ENCODE measurements at places on chromosomes 12 and 14. TPM values are rescaled to one million over a fixed set of nuclear protein-coding genes. Genes with fewer than 3 reads are reported as not detected.

NOVA1 gene
- total RNA-seq = not detected

ACOT2 gene
- total RNA-seq = 14.3 TPM

PLEKHG7 gene
- total RNA-seq = not detected

HNRNPA1 gene
- 274 TPM for total RNA-seq

NR1H4 gene
- not detected for total RNA-seq

TPH2 gene
- total RNA-seq = not detected

SLC4A8 gene
- 0.19 TPM for total RNA-seq

KRT6C gene
- total RNA-seq = 3,532 TPM

BEST3 gene
- total RNA-seq = not detected

- H3K4me1 ChIP-seq = peaks cover 63% of the 10 kb centered on the region
- H3K27me3 ChIP-seq = no peaks in the 10 kb centered on the region
- DNase-seq = no peak
- no peak overlapping the region for H3K4me3 ChIP-seq
- H3K36me3 ChIP-seq = no peaks in the 10 kb centered on the region
- peak overlapping the region; percentile 63 for H3K27ac ChIP-seq
Observed at GRCh38 chr12:6266971-6267721, 43.3 kb upstream of the PLEKHG6 start.

- H3K27ac ChIP-seq = peak overlapping the region; percentile 95
- H3K4me1 ChIP-seq = peaks cover 21% of the 10 kb centered on the region
- H3K4me3 ChIP-seq = peak overlapping the region; percentile 76
- H3K36me3 ChIP-seq = no peaks in the 10 kb centered on the region
Observed at GRCh38 chr12:570435-570920, 92.8 kb downstream of the NINJ2 start.

GRCh38 chr14:22553445-22553844, 35.6 kb downstream of the DAD1 start:
- H3K4me3 ChIP-seq = no peak overlapping the region
- no peaks in the 10 kb centered on the region for H3K36me3 ChIP-seq
- H3K27ac ChIP-seq = peak overlapping the region; percentile 1
- no peak for DNase-seq

DNA sequence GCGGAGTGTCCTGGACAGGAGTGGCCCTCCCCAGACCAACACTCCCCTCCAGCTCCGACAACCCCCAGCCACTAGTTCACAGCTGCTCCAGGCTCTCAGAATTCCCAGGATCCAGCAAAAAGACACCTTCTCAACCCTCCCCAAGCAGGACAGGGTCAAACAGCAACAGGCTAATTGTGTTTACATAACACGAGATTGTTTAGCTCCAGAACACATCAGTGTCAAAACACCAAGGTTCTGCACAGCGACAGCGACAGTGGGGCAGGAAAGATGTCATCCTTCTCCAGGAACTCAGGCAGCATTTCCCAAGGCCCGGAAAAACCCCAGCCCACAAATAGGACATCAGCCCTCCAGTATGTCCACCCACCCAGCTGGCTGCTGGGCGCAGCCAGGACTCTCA, 16.5 kb downstream of the ITPK1 start:
- no peaks in the 10 kb centered on the region for H3K27me3 ChIP-seq
- peaks cover 69% of the 10 kb centered on the region for H3K4me1 ChIP-seq
- no peaks in the 10 kb centered on the region for H3K36me3 ChIP-seq
- no peak overlapping the region for H3K27ac ChIP-seq
- DNase-seq = no peak
- no peak overlapping the region for H3K4me3 ChIP-seq

DNA sequence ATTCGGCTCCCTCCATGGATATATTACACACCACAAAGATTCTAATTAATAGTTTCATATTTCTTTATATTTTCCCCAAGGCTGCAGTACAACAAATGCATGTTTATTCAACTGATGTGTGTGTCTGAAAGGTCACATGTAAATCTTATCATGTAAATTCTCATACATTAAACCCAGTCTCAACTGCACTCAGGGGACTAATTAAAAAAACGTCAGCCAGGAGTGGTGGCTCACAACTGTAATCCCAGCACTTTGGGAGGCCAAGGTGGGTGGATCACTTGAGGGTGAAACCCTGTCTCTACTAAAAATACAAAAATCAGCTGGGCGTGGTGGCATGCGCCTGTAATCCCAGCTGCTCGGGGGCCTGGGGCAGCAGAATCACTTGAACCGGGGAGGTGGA, 67.8 kb downstream of the MAP3K9 start:
- H3K27me3 ChIP-seq = no peaks in the 10 kb centered on the region
- H3K4me3 ChIP-seq = no peak overlapping the region
- no peaks in the 10 kb centered on the region for H3K4me1 ChIP-seq
- H3K36me3 ChIP-seq = peaks cover 76% of the 10 kb centered on the region

DNA sequence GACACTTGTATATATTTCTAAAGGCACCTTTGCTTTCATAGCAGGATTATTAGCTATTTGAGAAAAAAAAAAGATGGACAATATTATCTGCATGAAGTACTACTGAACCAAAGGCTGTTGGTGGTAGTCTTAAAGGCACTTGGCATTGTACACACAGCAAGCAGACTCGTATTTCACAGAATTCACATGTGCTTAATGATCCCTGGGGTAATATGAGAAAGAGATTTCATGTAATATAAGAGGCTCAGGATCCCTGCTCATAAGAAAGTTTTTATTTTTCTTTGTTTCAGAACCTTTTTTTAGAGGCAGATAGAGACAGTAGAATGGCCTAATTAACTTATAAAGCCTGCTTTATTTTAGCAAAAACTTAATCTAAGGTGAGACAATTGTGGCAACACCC, 59.5 kb downstream of the SYNE2 start:
- no peaks in the 10 kb centered on the region for H3K36me3 ChIP-seq
- H3K27me3 ChIP-seq = no peaks in the 10 kb centered on the region
- peaks cover 3% of the 10 kb centered on the region for H3K4me1 ChIP-seq
- H3K27ac ChIP-seq = no peak overlapping the region

GRCh38 chr12:95898081-95898480, 39.3 kb downstream of the SNRPF start:
- H3K27ac ChIP-seq = no peak overlapping the region
- no peak for DNase-seq
- H3K4me1 ChIP-seq = no peaks in the 10 kb centered on the region

- no peaks in the 10 kb centered on the region for H3K36me3 ChIP-seq
- DNase-seq = no peak
- H3K27ac ChIP-seq = no peak overlapping the region
- H3K4me1 ChIP-seq = no peaks in the 10 kb centered on the region
- peaks cover 24% of the 10 kb centered on the region for H3K27me3 ChIP-seq
Observed at GRCh38 chr12:108896336-108896735, 16.4 kb downstream of the DAO start.

GRCh38 chr14:102516531-102517391, 7.2 kb upstream of the ANKRD9 start:
- no peaks in the 10 kb centered on the region for H3K36me3 ChIP-seq
- no peaks in the 10 kb centered on the region for H3K27me3 ChIP-seq
- peak overlapping the region; percentile 69 for H3K4me3 ChIP-seq
- peak overlapping the region; percentile 81 for H3K27ac ChIP-seq
- H3K4me1 ChIP-seq = peaks cover 5% of the 10 kb centered on the region

GRCh38 chr12:51329742-51330141, 5.8 kb upstream of the BIN2 start:
- H3K4me1 ChIP-seq = peaks cover 41% of the 10 kb centered on the region
- no peak for DNase-seq
- H3K4me3 ChIP-seq = no peak overlapping the region
- no peaks in the 10 kb centered on the region for H3K27me3 ChIP-seq

GRCh38 chr12:106079148-106079738, 59.5 kb downstream of the NUAK1 start:
- H3K4me3 ChIP-seq = no peak overlapping the region
- H3K27me3 ChIP-seq = no peaks in the 10 kb centered on the region
- H3K36me3 ChIP-seq = peaks cover 21% of the 10 kb centered on the region
- H3K27ac ChIP-seq = no peak overlapping the region
- no peak for DNase-seq

- no peaks in the 10 kb centered on the region for H3K36me3 ChIP-seq
- H3K27ac ChIP-seq = no peak overlapping the region
- DNase-seq = no peak
- H3K4me1 ChIP-seq = peaks cover 3% of the 10 kb centered on the region
- no peak overlapping the region for H3K4me3 ChIP-seq
Observed at GRCh38 chr12:119780786-119781434, 96.2 kb downstream of the CIT start.

DNA sequence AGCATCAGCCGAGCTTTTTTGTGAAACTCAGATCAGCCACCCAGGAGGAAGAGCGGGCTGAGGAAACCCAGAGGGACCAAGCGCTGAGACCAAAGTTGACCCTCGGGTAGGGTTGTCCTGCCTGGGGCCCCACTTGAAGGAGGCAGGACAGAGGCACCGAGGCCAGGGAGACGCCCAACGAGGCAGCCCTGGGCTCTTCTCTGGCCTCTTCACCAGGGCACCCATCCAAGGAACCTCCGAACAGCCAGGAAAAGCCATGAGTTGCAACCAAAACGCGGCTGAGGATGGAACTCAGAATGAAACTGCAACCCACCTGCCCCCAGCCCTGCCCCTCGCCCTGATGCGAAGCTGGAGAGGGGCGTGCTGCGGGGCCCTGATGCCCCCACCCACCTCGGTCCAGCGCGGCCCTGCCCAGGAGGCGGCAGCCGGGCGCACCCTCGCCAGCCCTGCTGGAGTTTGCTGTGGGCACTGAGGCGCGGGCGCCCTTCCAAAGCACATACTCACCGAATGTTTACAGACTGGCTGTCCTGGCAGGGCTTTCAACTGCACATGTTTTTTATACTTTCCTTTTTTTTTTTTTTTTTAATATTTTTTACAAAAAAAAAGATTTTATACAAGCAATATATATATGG, 41.9 kb downstream of the JDP2 start:
- H3K27me3 ChIP-seq = no peaks in the 10 kb centered on the region
- H3K4me3 ChIP-seq = no peak overlapping the region
- H3K27ac ChIP-seq = peak overlapping the region; percentile 65
- peaks cover 7% of the 10 kb centered on the region for H3K4me1 ChIP-seq
- DNase-seq = no peak

GRCh38 chr14:100159865-100160533, 554 bp upstream of the DEGS2 start:
- H3K4me3 ChIP-seq = peak overlapping the region; percentile 66
- peak overlapping the region; percentile 76 for H3K27ac ChIP-seq
- peaks cover 19% of the 10 kb centered on the region for H3K4me1 ChIP-seq
- DNase-seq = no peak

DNA sequence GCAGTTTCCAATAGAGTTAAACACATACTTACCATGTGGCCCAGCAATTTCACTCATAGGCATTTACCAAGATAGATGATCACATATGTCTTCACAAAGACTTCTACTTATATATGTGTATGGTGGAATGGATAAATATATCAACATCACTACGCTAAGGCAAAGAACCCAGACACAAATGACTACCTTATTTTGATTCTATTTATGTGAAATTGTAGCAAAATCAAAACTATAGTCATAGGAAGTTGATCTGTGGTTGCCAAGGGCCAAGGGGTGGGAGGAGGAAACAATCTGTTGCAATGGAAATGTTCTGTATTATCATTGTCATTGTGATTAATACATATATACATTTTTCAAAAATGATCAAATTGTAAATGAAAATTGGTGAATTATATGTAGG, 47.7 kb upstream of the ANP32D start:
- H3K27me3 ChIP-seq = no peaks in the 10 kb centered on the region
- H3K36me3 ChIP-seq = no peaks in the 10 kb centered on the region
- H3K27ac ChIP-seq = no peak overlapping the region
- no peak overlapping the region for H3K4me3 ChIP-seq
- DNase-seq = no peak

DNA sequence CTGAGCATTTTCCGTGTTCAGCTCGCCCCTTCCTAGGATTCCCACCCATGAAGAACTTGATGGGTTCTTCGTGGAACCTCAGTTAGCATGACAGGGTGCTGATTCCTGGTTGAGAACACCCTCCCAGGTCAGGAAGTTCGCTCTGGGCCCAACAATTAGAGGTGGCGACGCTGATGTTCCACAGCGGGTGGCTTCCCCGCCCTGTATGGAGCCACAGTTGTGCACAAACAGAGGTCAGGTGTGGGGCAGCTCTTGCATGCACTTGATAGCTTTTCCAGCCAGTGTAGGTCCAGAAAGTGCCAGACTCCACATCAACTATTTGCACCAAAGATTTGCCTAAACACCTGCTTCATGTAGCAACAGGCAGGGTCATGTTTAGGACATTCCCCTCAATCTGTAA, 788.2 kb downstream of the MED13L start:
- DNase-seq = no peak
- H3K36me3 ChIP-seq = no peaks in the 10 kb centered on the region
- H3K4me3 ChIP-seq = no peak overlapping the region
- no peaks in the 10 kb centered on the region for H3K27me3 ChIP-seq

GRCh38 chr12:2794736-2795289, at the start of gene FKBP4:
Gene FKBP4 (plus strand): TSS chr12:2794970. CDS start chr12:2795140, 170 bp downstream.
- no peaks in the 10 kb centered on the region for H3K27me3 ChIP-seq
- peak within 1 kb of the TSS; percentile 66 for H3K4me3 ChIP-seq
- H3K36me3 ChIP-seq = peaks cover 30% of the 10 kb centered on the region
- DNase-seq = peak; percentile 46
- peaks cover 49% of the 10 kb centered on the region for H3K4me1 ChIP-seq

- no peak overlapping the region for H3K27ac ChIP-seq
- no peak overlapping the region for H3K4me3 ChIP-seq
- no peaks in the 10 kb centered on the region for H3K4me1 ChIP-seq
- no peak for DNase-seq
Observed at GRCh38 chr14:29601616-29602015, 326.0 kb downstream of the PRKD1 start.

DNA sequence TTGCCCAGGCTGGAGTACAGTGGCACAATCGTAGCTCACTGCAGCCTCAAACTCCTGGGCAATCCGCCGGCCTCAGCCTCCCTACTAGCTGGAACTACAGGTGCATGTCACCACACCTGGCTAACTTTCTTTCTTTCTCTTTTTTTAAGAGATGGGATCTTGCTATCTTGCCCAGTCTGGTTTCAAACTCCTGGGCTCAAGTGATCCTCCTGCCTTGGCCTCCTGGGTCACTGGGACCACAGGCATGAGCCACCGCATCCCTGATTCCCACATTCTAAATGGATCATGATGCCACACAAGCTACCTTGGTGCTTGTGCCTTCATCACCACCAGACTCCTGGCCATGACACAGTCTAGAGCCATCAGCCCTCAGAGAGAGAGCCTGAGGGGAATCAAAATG, 43.8 kb downstream of the PRKAB1 start:
- H3K4me1 ChIP-seq = peaks cover 54% of the 10 kb centered on the region
- no peak overlapping the region for H3K4me3 ChIP-seq

DNA sequence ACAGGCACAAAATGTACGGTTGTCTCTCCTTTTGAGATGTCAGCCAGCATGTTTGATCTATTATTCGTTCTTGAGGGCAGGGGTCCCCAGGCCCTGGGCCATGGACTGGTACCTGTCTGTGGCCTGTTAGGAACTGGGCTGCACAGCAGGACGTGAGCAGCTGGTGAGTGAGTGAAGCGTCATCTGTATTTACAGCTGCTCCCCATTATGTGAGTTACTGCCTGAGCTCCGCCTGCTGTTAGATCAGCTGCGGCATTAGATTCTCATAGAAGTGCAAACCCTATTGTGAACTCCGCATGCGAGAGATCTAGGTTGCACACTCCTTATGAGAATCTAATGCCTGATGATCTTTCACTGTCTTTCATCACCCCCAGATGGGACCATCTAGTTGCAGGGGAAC, 41.4 kb upstream of the SCN8A start:
- H3K27me3 ChIP-seq = no peaks in the 10 kb centered on the region
- H3K36me3 ChIP-seq = no peaks in the 10 kb centered on the region
- no peaks in the 10 kb centered on the region for H3K4me1 ChIP-seq
- no peak overlapping the region for H3K4me3 ChIP-seq
- DNase-seq = no peak

GRCh38 chr14:92579244-92579936, 65.8 kb downstream of the RIN3 start:
- peaks cover 11% of the 10 kb centered on the region for H3K4me1 ChIP-seq
- no peaks in the 10 kb centered on the region for H3K36me3 ChIP-seq
- no peaks in the 10 kb centered on the region for H3K27me3 ChIP-seq
- H3K27ac ChIP-seq = no peak overlapping the region

- H3K27me3 ChIP-seq = no peaks in the 10 kb centered on the region
Observed at GRCh38 chr12:127278351-127278750, 988.6 kb upstream of the TMEM132C start.
